Placental pericyte (primary cell): ENCODE measurements at places on chromosomes 1 and 21. TPM values are rescaled to one million over a fixed set of nuclear protein-coding genes. Genes with fewer than 3 reads are reported as not detected.

The COL11A1 gene
- 17.5 and 60.8 TPM in 2 replicates for total RNA-seq

The NR0B2 gene
- not detected in 2 replicates for total RNA-seq

The TMCC2 gene
- 3.9 and 5.7 TPM in 2 replicates for total RNA-seq

The ACOT11 gene
- 1.5 and 2.1 TPM in 2 replicates for total RNA-seq

The TRIM63 gene
- 0.22 TPM in 1 of 2 replicates, not detected in the other for total RNA-seq
